ENCODE measurements at places on chromosomes 11 and 22. TPM values are rescaled to one million over a fixed set of nuclear protein-coding genes. Genes with fewer than 3 reads are reported as not detected.

DNA sequence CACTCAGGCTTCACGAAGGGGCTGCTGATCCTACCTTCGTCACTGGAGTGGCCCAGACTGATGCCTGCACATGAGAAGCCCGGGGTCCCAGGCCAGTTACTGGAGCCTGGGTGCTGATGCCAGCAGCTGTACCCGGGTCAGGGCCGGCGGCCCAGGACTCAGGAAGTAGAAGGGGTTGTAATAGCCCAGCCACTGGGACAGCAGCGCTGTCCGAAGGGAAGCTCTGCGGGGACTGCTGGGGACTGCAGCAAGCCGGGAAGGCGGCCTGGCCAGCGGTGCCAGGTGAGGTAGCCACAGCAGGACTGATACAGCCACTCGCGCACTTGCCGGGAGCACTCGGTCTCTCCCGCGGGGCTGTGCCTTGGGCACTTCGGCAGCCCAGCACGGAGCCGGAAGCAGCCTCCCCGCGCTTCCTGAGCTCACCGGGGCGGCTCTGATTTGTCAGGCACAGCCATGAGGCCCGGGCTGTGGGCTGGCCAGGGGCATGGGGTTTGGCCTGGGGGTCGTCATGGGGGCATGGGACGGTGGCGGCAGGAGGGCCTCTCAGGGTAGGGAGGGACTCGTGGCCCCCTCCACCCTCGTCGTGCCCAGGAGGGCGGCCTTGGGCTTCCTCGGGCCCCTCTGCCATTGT lies 13.9 kb upstream of the OR8K1 start:
- peak; percentile 1 for DNase-seq

DNA sequence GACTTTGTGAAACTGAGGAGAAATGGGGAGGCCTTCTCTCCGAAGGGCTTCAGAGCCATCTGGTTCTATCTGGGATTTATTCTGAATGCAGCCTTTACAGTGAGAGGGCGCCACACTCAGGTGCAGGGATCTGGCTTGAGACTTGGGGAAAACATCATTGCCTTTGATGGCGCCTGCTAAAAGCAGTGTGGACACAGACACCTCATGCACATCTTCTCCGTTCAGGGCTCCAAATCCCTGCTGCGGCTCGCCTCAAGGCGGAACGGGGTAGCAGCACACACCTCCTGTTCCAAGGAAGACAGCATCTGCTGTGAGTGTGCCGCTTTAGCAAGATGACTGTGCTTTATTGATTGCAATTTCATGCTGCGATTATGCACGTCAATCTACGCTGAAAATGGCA lies 37.1 kb upstream of the OLFML1 start:
- no peak for DNase-seq

DNA sequence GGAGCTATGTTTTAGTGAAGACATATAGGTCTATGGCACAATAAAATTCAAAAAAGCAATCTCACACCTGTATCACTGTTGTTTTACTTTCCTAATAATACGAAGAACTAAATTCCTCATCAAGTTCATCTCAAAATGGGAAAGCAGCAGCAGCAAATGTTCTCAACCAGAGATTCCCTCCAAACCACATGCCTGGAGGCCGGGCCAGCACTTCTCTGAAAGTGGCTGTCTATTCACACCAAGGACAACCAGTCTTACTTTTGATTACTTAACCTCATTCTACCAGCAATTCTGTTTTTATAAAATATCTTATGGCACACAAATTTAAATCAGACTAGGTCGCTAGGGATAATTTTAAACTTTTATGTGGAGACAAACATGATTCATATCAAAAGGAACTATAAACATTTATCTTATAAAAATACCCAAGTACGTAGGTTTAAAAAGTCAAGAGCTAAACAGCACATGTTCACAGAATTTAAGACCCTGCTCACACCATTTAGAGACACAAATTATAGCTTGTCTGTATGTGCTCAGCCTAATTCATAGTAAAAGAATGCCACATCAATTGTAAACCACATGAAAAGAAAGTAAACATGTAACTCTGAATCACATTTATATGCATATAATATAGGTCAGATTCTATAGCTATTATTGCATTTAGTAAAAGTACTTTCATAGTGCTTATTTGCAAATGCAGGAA lies 46.1 kb downstream of the RRAS2 start:
- DNase-seq: no peak

The SMC1B gene
- total RNA-seq: not detected

The KRTAP5-7 gene
- not detected for total RNA-seq

Measured in CD8-positive, alpha-beta T cell (primary cell).